GM23248 (cell line): ENCODE measurements at places on chromosomes 16 and 17. TPM values are rescaled to one million over a fixed set of nuclear protein-coding genes. Genes with fewer than 3 reads are reported as not detected.

- DNase-seq, result no peak
These were observed 342.0 kb downstream of the SOX9 start for GRCh38 chr17:72462814-72463213.

CBX2 gene
- 0.13 and 0.23 TPM in 2 replicates for polyA plus RNA-seq

DNA sequence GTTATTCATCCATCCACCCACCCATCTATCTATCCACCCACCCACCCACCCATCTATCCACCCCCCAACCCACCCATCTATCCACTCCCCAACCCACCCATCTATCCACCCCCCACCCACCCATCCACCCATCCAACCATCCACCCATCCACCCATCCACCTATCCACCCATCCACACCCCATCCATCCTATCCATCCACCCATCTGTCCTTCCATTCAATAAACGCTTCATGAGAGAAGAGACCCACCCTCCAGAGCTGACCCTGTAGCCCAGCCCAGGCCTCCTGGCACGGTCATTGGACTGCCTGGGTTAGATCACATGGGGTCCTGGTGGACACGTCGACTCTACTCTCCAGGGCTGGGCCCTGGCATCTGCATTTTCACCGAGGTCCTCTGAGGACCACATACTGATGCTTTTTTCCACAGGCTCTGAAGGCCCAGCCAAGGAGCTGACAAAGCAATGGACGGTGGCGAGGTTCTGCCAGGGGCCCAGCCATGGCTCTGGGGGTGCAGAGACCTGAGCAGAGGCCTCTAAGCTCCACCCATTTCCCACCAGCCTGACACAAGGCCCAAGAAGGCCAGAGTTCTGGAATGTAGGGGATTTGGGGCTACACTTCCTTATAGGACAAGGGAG, 41.3 kb upstream of the SLC38A10 start:
- DNase-seq, result no peak

- no peak for DNase-seq
These were observed 54.5 kb downstream of the SLC5A11 start for GRCh38 chr16:24900230-24900629.

DNA sequence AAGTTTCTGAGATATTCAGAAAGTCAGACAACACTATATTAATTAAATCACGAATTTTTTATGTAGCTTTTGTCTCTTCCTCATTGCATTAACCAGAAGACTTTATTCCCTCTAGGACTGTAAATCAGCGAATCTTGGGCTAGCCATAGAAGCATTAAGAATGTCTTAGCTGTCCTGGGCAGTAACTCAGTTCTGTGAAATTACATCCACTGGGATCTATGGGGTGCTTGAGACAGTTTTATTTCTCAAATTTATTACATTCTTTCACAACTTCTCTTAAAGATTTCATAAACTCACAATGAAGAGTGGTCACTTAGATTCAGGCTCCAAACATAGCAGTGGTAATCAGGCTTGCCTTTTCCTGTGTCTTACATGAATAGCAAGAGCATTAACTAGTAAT, 1153.4 kb downstream of the CDH8 start:
- DNase-seq, result no peak

CIITA gene
- polyA plus RNA-seq, result 0.09 and 0.75 TPM in 2 replicates

KRT33B gene
- 1.0 and 1.2 TPM in 2 replicates for polyA plus RNA-seq

DNA sequence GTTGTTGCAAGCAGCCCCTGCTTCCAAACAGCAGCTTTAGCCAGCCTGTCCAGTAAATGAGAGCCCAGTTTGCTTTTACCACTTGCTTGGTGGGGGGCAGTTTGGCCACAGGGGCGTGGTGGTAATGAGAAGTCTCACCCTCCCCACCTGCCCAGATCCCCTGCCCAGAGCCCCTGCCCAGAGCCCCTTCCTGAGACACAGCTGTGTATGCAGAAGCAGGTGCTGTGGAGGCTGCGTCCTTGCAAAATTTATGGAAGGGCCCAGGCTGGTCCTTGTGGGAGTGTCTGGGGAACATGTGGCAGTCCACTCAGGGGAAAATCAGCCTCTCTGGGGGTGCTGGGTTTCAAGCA, 27.6 kb upstream of the LGALS9 start:
- DNase-seq, result no peak

TSNAXIP1 gene
- 0.79 and 1.2 TPM in 2 replicates for polyA plus RNA-seq

DNA sequence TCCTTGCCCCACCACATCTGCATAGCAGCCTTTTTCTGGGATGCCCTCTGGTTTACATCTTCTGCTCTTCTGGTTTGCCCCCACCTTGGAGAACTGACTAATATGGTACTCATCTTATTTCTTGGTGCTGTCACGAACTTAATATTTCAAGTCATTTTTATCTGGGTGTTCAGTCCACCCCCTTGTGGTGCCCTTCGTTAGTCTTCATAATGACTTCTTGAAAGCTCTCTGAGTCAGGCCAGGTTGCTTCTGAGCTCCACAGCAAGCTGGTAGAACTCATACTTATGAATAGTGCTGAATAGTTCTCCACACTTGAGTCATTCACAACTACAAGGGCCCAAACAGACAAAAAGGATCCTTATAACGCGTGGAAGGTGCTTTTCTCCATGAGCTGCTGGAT, 35.8 kb upstream of the TEKT3 start:
- peak; percentile 96 for DNase-seq

GRCh38 chr17:7045492-7046126, 1.7 kb upstream of the SLC16A11 start:
- DNase-seq, result peak; percentile 81

DNA sequence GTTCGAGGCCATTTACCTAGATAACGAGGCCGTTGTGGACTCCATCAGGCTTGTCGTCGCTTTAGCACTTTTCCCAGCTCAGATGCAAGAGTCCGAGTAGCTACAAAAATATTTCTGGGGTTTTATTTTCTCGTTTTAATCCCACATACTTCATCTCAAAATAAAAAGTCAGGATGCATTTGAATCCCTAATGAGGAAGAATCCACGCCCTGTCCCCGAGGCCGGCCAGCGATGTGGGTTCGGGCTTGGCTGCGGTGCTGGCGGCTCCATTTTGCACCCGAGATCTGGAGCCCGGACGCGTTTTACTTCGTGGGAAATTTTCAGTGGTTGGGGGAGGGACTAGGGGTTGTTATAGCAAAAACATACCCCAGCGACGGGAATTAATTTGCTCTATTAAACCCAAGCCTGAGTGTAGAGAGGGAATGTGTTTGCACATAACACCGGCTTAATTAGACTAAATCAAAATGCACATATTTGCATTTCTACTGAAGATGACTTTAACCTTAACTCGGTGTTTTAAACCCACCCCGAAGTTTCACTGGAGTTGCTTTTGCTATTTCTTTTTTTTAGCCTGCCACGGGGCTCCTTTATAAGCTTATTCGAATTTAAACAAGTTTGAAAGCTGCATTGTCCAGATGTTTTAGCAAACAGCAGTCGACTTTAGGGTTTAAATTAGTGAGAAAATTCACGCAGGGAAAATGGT, 4.8 kb downstream of the IRX5 start:
- peak; percentile 71 for DNase-seq

AHSP gene
- polyA plus RNA-seq, result not detected in 2 replicates

GRCh38 chr17:65914784-65915342, 277.1 kb downstream of the CEP112 start:
- no peak for DNase-seq

CLEC3A gene
- polyA plus RNA-seq, result not detected in 2 replicates

DNA sequence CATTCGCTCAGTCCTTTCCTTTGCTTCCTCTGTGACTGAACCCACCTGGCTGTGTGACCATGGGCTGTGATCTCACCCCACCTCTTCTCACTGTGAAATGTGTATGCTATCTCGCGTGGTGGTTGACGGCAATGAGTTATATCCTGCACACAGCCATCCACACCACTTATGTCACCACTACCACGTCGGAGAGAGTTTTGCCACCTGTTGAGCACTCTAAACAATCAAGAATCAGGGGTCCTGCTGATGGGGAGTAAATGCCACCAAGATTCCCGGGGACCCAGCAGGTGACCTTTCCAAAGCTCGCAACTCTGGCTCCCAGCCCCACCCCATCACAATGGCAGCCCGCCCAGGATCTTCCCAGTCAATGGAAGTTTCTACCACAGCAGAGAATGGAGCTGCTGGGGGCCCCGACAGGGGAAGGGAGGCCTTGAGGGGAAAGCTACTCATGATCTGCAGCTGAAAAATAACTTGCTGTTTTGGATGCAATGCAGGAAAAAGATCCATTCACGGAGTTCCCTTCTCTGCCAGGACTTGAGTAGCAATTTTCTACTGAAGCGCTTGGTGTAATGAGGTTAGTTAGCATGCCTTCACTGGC, 26.2 kb upstream of the RCVRN start:
- no peak for DNase-seq
